A172 (cell line): ENCODE measurements at places on chromosomes 3 and 15. TPM values are rescaled to one million over a fixed set of nuclear protein-coding genes. Genes with fewer than 3 reads are reported as not detected.
A peak's percentile ranks its signal among the peaks of the same experiment; 100 is the strongest.

- DNase-seq: no peak
These were observed 56.9 kb downstream of the CTDSPL start for GRCh38 chr3:37918627-37919026.

- no peak for DNase-seq
These were observed 770.4 kb upstream of the SEMA6D start for GRCh38 chr15:46946953-46947352.

Gene FEZF2
- total RNA-seq: not detected in 2 replicates

GRCh38 chr3:176274161-176274560 lies 923.1 kb downstream of the TBL1XR1 start:
- DNase-seq: no peak

Gene NEO1
- total RNA-seq: 3.8 and 7.3 TPM in 2 replicates

DNA sequence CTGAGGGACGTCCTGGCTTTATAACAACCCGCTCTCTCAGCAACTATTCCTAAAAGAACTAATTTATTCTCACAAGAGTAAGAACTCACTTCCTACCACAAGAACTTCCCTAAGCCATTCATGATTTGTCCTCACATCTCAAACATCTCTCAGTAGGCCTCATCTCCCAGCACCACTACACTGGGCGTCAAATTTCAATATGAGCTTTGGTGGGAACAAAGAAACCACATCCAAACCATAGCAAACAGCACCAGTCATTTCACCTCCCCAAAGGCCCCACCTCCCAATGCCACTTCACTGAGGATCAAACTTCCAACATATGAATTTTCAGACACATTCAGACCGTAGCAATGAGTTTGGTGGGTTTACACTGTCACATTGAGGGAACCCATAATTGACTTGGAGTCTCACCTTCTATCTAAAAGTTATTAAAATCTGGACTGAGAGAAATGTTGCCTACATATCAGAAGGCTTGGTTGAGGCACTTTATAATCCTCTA lies 116.4 kb upstream of the AGBL1 start:
- no peak for DNase-seq

DNA sequence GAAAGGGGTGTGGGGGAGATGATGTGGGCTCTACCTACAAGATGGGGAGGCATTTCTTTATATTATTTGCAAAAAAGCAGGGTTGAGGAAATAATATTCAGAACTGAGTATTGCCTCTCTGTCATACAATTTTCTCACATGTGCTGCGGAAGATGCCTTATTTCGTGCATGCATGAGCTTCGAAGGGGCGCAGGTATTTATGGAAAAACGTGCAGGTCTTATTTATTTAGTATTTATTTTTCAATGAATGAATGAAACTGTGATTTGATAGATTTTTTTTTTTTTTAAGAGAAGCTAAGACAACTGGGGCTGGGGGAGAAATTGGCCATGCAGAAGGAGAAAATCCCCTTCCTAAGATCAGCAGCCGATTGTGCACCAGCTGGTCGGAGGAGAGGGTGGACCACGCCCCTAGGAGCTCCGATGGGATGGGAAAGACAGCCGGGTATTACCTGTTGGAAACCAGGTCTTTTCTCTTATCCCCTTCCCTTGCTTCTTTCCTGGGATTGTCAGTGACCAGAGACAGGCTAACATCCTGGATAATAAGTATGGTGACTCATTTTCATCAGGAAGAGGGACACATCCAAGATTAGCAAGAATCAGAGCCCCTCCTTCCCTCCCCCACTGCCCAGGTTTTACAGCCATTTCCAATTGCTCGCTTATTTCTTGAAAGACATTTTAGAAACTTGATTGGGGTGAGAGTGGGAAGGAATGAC lies 875 bp downstream of the GAP43 start:
- no peak for DNase-seq

Gene CA12
- 0.45 and 1.3 TPM in 2 replicates for total RNA-seq

Gene VWA5B2
- total RNA-seq: 0.36 and 0.72 TPM in 2 replicates

Gene MEX3B
- total RNA-seq: 4.0 and 4.7 TPM in 2 replicates

DNA sequence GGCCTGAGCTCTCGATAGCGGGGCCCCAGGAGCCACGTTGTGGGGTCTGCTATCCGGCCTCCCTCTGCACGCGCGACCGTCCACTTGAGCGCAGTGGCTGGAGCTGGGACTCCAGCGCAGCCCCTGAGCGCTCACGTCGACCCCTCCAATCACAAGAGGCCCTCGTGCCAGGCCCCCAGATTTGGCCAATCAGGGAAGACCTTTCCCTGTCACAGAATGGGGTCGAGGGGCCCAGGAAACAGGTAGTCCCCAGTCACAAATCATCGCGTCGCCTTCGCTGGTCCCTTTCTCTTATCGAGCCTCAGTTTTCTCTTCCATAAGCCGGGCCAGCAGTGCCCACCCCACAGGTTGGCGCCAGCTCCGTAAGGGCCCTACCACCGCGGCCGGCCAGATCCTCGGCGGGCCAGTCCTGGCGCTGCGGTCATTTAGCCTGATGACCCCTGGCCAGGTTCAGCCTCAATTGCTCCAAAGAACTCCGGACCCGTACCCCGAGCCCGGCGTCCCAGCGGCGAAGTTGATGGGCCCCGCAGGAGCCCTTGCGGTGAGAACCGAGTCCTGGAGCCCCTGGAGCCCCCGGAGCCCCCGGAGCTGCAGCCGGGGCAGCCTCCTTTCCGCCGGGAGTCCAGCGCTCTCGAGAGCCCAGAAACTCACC lies 435 bp downstream of the ALDH1L1 start:
- no peak for DNase-seq

DNA sequence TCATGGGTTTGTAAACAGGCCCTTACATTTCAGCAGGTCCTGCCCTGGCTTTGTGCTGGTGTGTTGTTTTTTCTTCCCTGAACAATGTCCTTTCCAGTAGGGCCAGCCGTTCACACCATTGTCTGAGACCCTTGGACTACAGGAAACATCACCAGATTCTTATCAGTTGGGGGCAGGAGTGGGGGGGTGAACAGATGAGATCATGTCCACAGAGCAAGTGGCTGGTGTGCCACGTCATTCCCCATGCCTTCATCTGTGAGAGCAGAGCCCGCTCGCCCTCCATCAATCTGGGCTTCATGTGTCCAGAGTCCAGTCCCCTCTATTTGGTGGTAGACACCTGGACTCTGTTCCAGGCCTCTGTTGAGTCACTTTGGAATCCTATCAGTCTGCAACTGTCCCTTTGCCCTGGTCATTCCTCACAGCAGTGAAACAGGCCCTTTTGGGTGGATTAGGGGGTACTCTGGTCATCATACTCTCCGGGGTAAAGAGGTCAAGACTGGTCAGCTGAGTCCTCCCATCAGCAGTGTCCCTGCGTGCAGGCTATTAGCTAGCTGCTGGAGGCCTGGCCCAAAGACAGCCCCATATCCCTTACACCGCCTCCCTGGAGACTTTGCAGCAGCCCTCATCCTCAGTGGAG lies 15.0 kb downstream of the SEMA3G start:
- DNase-seq: peak; percentile 18

- no peak for DNase-seq
These were observed 226.9 kb downstream of the MFSD1 start for GRCh38 chr3:159028706-159029105.

DNA sequence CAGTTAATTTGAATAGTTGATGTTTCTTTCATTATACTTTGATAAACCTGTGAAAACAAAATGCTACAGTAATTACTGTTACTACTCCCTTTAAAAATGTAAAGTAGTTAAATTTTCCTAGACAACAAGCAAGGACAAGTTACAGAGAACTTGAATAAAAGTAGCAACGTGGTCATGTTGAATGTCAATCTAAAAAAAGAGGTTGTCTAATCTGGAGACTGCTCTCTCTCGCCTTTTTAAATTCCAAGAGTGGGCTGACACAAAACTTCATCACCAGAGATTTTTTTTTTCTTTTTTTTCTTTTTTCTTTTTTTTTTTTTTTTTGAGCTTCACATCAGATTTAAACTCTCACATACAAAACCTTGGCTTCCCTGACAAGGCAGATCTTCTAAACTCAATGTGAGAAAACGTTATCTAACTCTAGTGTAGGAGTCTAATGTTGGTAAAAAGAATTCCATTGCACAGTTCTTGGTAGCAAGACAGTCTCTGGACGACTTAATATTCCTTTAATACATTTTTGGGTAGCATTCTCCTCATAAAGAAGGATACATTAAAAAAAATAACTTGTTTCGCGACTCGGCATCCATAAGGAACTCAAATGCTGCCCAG lies 4.1 kb downstream of the FOXP1 start:
- no peak for DNase-seq

Gene ZBBX
- 0.67 and 3.1 TPM in 2 replicates for total RNA-seq

DNA sequence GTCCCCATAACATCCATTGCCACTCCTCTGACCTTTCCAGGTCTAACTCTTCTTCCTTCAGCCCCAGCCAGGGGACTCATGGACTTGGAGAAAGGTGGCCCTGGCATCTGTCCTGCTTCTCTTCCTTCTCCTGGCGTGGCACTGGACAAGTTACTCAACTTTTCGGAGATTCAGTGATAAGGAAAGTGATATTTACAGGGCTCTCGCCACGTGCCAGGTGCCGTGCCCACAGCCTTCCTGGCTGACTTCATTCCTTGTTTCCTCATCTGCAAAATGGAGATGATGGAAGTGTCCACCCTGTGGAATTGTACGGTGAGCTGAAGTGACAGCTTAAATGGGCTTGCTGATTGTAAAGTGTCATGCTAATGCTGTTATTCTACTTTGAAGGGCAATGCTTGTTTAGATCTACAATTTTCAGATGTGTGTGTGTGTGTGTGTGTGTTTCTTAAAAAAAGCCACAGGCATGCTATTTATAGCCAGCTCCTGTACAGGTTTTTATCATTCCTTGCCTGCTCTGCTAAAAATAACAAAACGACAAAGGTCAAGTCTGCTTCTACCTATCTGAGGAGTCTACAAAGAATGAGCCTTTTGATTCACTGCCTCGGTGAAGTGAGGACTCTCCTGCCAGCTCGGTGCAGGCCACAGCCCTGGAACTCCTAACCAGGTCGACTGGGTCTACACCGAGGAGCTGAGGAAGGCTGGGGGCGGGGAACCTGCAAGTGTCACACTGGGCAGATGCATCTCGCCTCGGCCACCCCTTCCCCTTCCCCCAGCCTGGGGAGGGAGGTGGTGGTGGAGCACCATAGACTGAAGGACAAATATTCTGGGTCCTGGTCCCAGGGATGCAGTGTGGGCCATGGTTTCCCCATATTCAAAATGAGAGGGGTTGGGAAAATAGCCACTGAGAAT lies 11.4 kb upstream of the ATP2B2 start:
- no peak for DNase-seq

- DNase-seq: no peak
These were observed 62.5 kb downstream of the MYO5A start for GRCh38 chr15:52466134-52466701.

Gene EPHB3
- total RNA-seq: 1.1 and 1.4 TPM in 2 replicates

GRCh38 chr15:40493089-40493840 lies 22.5 kb downstream of the CHST14 start:
- DNase-seq: peak; percentile 29
